ENCODE measurements at places on chromosomes 2 and 18. TPM values are rescaled to one million over a fixed set of nuclear protein-coding genes. Genes with fewer than 3 reads are reported as not detected.

CTNNA2 gene
- not detected for total RNA-seq

TDRD15 gene
- total RNA-seq = not detected

TMEM214 gene
- 62.9 TPM for total RNA-seq

CXCR1 gene
- total RNA-seq = 10.4 TPM

Data from lower lobe of right lung (tissue), 2 donors.